Dermis microvascular lymphatic vessel endothelial cell (primary cell): ENCODE measurements at places on chromosomes 4 and X.

- DNase-seq: no peak
Measured at GRCh38 chrX:151515237-151515636, 48.2 kb upstream of the PASD1 start.

DNA sequence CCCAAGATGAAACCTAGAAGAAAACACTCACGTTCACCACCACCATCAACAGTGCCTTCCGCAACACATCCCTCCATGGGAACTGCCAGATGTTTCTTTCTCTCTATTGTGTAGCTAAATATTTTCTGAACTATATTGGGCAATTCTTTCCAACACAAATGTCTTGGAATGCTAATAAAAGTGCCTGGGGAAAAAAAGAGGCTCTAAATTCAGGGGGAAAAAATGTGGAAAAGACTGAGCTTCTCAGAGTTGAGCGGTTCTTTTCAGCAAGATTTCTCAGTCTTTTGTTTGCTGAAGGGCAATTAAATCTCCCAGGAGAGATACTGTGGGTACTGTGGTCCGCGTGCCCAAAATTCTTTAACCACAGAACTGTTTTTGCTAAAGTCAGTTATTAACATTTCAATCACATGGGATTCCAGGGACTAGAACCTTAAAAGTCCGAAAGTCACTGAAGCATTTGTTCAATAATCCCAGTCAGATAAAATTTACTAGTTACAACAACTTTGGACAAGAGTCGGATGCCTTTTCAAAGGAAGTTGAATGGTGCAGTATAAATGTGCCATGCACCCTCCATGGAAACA is 51.9 kb upstream of the DHRSX start:
- no peak for DNase-seq

DNA sequence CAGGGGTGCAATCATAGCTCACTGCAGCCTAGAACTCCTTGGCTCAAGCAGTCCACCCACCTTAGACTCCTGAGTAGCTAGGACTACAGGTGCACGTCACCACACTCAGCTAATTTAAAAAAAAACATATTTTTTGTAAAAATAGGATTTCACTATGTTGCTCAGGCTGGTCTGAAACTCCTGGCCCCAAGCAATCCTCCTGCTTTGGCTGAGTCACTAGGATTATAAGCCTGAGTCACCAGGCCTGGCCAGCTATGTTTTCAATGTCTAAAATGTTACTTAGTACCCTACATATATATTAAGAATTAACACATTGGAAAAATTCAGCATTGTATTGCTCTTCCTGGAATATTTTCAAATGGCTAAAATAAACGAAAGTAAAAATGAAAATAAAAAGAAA is 37.5 kb downstream of the PNPLA4 start:
- no peak for DNase-seq

DNA sequence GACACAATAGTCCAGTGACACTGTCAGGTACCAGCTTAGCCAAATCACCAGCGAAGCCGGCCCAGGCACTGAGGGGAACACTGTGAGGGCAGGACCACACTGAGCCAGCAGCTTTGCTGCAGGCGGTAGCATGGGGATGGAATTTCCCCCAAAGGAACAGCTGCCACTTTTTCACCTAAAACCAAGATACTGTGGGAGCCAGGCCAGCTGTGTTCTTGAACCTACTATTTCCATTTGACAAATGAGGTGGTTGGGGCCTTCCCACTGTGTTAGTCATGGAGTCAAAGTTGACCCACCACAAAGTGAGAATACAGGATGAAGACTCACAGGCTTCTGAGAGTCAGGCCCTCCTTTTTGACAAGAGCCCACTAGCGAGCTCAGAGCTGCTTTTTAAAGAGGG is 70.7 kb upstream of the SH3RF1 start:
- DNase-seq: no peak

- DNase-seq: no peak
Measured at GRCh38 chr4:34139346-34139745, 2105.0 kb downstream of the ARAP2 start.

- DNase-seq: no peak
Measured at GRCh38 chrX:11064276-11064675, 46.9 kb upstream of the HCCS start.

DNA sequence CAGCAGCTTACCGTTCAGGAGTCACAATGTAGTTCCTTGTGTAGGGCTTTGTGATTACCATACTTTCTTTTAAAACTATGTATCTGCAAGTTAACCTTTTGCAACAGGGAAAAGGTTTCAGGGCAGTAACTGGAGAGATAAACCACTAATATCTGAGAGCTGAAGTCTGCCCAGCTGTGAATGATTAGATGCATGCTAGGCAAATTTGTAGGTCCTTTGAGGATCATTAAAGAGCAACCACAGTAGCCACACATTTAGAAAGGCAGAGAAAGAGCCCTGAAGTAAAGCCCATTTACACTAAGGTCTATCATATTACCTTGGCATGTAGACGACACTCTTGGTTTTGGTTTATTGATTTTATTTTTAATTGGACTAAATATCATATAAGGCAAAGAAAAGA is 60.0 kb downstream of the ATP8A1 start:
- no peak for DNase-seq

- DNase-seq: no peak
Measured at GRCh38 chrX:9873952-9874351, 87.7 kb downstream of the SHROOM2 start.

- peak; percentile 87 for DNase-seq
Measured at GRCh38 chr4:151004222-151004621, 10.9 kb downstream of the LRBA start.

DNA sequence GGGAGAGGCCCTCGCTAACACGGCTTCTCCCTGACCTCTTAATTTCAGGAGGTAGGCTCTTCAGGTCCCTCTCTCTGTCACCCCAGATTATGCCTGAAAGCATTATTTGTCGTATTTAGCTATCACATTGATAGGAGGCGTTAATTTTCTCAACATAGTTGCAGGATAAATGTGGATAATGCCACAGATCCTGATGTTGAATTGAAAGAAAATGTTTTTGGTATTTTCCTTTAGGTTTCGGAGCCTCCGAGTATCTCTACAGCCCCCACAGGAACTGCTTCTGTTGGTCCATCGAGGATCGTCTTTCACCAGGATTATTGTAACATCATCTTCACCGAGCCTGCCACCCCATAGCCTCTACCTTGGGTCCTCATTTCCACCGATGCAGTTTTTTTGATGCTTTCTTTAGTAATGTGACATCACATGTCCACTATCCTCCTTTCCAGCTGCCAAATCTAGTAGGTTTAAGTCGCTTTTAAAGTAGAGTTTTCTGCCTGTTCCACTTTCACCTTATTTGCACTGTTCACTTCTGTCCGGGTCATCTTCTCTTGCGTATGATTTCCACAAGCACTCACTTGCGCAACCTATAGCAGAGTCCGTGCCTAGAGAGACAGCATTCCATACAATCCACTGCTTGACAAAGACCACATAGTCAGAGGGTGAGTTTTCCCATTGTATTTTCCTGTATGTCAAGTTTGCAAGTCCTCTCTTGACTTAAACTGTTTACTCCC is 665 bp downstream of the TIGD2 start:
- peak; percentile 18 for DNase-seq

- DNase-seq: no peak
Measured at GRCh38 chrX:112731793-112732192, 52.1 kb upstream of the LHFPL1 start.

GRCh38 chr4:30881985-30882384 is 161.8 kb downstream of the PCDH7 start:
- no peak for DNase-seq

- DNase-seq: no peak
Measured at GRCh38 chr4:173508386-173509035, 21.5 kb downstream of the HAND2 start.

DNA sequence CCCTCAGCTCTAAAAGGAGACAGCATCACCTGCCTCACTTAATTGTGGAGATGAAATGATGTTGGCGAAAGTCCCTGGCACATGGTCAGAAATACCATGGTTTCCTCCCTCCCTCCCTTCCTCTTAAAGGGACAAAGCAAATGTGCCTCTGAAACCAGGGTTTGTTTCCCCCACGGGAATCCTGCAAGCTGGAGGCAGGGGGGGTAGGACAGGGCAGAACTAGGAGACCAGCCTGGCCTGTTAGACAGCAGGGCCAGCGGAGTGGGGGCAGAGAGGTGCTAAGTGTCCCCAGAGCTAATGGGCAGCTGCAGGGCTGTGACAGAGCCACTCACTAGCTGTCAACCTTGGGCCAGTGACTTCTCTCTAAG is 5.7 kb downstream of the RTL5 start:
- DNase-seq: peak; percentile 26

- no peak for DNase-seq
Measured at GRCh38 chr4:58166490-58166889, 1056.3 kb upstream of the IGFBP7 start.

DNA sequence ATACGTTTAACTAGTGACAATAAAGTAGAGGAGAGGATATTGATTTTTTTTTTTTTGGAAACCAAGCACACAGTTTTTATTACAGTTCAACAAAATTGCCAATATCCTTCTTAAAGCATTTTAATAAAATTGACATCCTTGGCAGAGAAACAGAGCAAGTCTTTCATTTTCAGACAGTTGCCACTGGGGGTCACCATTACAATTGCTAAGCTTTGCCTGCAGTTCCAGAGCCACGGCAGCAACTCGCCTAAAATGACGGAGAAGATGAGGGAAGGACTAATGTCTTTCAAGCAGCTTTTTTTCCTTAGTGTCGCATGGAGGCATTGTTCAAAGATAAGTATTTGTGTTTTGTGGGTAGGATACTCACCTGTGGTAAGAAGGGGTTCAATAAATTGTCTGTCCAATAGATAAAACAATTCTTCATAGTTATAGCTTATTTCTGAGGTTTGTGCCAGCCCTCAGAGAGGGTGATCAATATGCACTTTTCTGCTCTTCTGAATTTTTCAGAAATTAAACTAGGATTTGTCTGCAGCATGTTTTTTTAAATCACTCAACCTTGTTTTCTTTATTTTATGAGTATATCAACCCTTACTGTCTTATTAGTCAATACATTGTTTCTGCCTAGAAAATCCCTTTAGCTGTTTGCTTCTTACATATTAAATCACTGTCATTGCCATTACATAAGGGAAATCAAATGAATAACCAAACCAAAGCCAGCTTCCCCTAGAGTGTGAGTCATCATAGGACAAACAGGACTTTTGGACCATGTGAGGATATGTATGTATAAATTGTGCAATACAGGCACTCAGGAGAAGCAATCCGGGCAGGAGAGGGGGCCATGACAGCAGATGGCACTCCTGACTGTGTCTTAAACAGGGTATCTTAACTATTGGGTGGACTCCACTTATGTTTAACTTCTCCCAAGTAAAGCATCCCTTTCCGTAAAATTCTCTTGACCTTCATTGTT is 508.1 kb upstream of the ARX start:
- DNase-seq: peak; percentile 43

- DNase-seq: no peak
Measured at GRCh38 chr4:152708796-152709195, 29.0 kb upstream of the TMEM154 start.

DNA sequence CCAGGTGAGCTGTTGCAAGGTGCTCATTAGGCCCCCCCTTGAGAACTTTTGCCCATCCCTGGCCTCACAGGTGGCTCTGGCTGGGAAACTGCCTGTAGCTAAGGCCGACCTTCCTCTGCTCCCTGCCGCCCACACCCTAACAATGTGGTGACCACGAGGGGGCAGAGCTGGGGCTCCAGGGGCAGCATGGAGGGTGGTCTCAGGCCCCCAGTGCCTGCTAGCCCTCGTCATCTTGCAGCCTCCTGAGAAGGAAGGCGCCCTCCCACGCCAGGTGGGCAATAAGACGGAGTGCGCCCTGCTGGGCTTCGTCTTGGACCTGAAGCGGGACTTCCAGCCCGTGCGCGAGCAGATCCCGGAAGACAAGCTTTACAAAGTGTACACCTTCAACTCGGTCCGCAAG is 32.4 kb downstream of the ATP2B3 start:
- DNase-seq: no peak

DNA sequence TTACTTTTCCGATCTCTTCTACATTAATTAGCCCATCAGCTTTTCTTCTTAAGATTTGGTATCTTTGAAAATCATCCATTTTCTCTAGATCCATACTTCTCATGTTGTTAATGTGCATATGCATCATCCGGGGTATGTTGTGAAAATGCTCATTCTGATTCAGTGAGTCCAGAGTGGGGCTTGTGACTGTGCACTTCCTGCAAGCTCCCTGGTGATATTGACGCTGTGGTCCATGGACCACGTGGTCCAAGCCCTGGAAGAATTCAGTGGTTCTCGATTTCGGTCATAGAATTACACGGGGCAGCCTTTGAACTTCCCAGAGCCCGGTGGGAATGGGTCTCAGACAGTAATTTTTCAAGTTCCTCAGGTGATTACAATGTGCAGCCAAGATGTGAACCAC is 69.8 kb downstream of the ZFX start:
- no peak for DNase-seq

DNA sequence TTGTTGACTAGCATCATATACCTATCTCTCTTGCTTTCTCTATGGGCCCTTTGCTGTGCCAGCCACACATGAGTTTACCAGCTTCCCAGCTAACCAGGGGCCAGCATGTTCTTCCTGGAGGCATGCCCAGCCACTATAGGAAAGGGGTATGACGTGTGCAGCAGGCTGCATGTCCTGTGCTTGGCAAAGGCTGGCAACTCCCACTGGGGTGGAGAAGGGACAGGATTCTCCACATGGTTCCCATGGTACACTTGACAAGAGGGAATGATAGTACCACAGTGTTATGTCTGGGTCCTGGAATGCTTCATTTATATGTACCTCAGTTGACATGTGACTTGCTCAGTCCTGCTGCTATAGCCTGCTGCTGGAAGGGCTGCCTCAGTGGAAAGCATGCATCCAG is 78.8 kb downstream of the TMEM164 start:
- DNase-seq: peak; percentile 20

DNA sequence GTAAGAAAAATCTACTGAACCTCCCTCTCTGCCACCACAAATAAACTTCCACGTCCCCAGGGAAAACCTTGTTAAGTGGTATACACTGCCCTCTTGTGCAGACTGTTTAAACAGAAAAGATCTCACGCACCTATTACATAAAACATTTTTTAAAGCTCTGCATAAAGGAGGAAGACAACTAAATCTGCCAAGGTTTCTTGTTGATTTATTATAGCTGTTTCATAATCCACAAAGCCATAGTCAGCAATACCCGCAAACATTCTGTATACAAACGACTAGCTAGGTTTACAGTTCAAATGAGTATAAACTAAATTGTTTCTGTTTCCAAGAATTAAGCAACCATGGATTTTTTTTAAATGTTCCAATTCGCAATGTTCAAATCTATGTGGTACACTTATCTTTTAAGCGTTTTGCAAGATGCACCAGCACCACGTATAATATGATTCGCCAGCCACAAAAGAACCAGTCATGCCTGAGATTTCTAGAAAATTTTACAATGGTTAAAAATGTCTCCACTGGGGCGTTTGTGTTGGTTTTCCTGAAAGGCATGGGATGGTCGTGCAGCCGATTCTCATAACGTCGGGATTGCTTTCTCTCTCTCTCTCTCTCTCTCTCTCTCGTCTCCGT is 164.6 kb downstream of the PRKX start:
- DNase-seq: peak; percentile 37

DNA sequence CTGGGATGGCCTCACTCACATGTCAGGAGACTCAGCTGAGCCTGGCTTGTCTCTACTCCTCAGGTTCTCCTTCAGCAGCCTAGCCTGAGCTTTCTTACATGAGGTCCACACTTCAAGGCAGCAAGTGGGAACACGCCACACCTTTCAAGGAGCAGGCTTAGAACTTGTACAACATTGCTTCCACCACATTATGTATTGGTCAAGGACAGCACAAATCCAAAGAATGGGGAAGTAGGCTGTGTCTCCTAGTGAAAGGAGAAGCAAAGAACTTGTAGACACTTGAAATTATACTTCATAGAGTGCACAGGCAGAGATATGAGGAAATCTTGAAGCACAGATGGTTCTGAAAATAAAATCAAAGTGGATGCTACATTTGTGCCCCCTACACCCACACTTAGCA is 120.9 kb upstream of the NOCT start:
- DNase-seq: no peak

- no peak for DNase-seq
Measured at GRCh38 chrX:144946666-144947065, 300.6 kb upstream of the SPANXN1 start.
